ENCODE measurements at places on chromosomes 12 and 14. TPM values are rescaled to one million over a fixed set of nuclear protein-coding genes. Genes with fewer than 3 reads are reported as not detected.

GNG2 gene
- total RNA-seq = 7.7 TPM

AVPR1A gene
- 0.56 TPM for total RNA-seq

GALNT16 gene
- 2.5 TPM for total RNA-seq

MYF6 gene
- total RNA-seq = not detected

PROX2 gene
- not detected for total RNA-seq

CACNA2D4 gene
- 0.38 TPM for total RNA-seq

C12orf56 gene
- total RNA-seq = 0.19 TPM

OR9K2 gene
- total RNA-seq = not detected

TAS2R31 gene
- 5.6 TPM for total RNA-seq

KLRD1 gene
- 0.28 TPM for total RNA-seq

PTCSC3 gene
- not detected for total RNA-seq

CNTN1 gene
- 1.7 TPM for total RNA-seq

HEATR5A gene
- 56.7 TPM for total RNA-seq

NUP37 gene
- total RNA-seq = 62.3 TPM

DIO3 gene
- total RNA-seq = not detected

CACNA1C gene
- 5.9 TPM for total RNA-seq

TAMALIN gene
- total RNA-seq = 9.0 TPM

RFX4 gene
- total RNA-seq = not detected

ALX1 gene
- total RNA-seq = not detected

RASSF9 gene
- 0.85 TPM for total RNA-seq

SYNDIG1L gene
- total RNA-seq = under 0.01 TPM

CLEC14A gene
- total RNA-seq = 8.2 TPM

GCN1 gene
- total RNA-seq = 102 TPM

LYZ gene
- under 0.01 TPM for total RNA-seq

FAM222A gene
- 0.38 TPM for total RNA-seq

DEGS2 gene
- 0.28 TPM for total RNA-seq

FOXA1 gene
- total RNA-seq = not detected

ZFHX2 gene
- under 0.01 TPM for total RNA-seq

CPNE8 gene
- 17.3 TPM for total RNA-seq

GLT1D1 gene
- not detected for total RNA-seq

ARG2 gene
- 7.9 TPM for total RNA-seq

CMKLR1 gene
- under 0.01 TPM for total RNA-seq

AMDHD1 gene
- total RNA-seq = under 0.01 TPM

NKX2-1 gene
- not detected for total RNA-seq

HNF1A gene
- not detected for total RNA-seq

TRIM9 gene
- 0.28 TPM for total RNA-seq

ITGB7 gene
- total RNA-seq = 0.56 TPM

RNASE1 gene
- total RNA-seq = 0.96 TPM

PZP gene
- not detected for total RNA-seq

PGAM5 gene
- 30.7 TPM for total RNA-seq

TMEM30B gene
- 0.56 TPM for total RNA-seq

BCL2L14 gene
- not detected for total RNA-seq

ZNF385A gene
- 0.77 TPM for total RNA-seq

NAA30 gene
- 16.6 TPM for total RNA-seq

TAS2R42 gene
- total RNA-seq = not detected

TCL1B gene
- total RNA-seq = not detected

LMNTD1 gene
- 0.38 TPM for total RNA-seq

LRP1-AS gene
- not detected for total RNA-seq

PRH2 gene
- not detected for total RNA-seq

SIX4 gene
- 8.1 TPM for total RNA-seq

MGST1 gene
- 54.4 TPM for total RNA-seq

TFCP2 gene
- total RNA-seq = 9.9 TPM

PRB2 gene
- total RNA-seq = not detected

RCOR1 gene
- 10.4 TPM for total RNA-seq

KITLG gene
- 51.6 TPM for total RNA-seq

PSMD9 gene
- 33.8 TPM for total RNA-seq
